ENCODE measurements at places on chromosomes 7 and 10. TPM values are rescaled to one million over a fixed set of nuclear protein-coding genes. Genes with fewer than 3 reads are reported as not detected.

ADCY1 gene
- not detected for total RNA-seq

KIAA1549 gene
- not detected for total RNA-seq

HMX3 gene
- total RNA-seq, result not detected

SVIL gene
- not detected for total RNA-seq

CTBP2 gene
- total RNA-seq, result 0.15 TPM

HTRA1 gene
- not detected for total RNA-seq

- no peak for DNase-seq
These were observed 285.1 kb upstream of the PHF14 start for GRCh38 chr7:10688544-10688943.

- DNase-seq, result no peak
These were observed 33.8 kb downstream of the SPAG6 start for GRCh38 chr10:22379059-22379458.

DNA sequence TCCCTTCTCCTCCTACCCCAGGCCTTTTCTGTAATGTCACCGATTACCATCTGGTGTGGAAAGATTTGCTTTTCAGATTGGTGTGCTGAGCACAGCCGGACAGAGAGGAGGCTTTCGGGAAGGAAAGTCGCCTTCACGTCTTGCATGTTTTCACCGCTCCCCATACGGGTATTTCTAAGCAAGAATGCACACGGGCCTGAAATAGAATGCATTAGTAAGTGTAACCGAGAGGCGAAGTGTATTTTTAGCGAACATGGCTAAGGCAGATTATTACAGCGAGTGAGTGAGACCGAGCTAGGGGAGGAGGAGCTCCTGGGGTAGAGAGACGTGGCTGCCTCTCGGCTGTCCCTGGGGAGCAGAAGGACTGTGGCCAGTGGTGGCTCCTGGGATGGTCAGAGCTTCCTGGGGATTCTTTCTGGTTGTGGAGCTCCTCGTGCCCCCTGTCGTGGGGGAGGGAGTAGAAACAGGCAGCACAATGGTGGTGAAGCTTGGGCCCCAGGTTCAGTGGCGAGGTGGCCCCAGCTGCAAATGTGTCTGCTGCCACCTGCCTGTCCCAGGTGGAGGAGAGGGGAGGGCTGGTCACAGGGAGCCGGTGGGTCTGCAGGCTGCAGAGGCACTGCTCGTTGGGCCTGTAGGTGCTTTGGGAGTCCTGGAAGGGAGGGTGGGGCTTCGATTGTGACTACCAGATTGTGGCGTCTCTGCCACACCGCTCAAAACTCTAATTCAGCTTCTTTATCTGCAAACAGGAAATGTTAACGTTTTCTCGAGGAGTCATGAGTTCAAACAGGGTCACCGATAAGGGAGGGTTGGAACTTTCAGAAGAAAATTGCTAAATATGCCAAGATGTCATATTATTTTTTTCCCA lies 135.8 kb downstream of the CAMK1D start:
- DNase-seq, result peak; percentile 43

DNA sequence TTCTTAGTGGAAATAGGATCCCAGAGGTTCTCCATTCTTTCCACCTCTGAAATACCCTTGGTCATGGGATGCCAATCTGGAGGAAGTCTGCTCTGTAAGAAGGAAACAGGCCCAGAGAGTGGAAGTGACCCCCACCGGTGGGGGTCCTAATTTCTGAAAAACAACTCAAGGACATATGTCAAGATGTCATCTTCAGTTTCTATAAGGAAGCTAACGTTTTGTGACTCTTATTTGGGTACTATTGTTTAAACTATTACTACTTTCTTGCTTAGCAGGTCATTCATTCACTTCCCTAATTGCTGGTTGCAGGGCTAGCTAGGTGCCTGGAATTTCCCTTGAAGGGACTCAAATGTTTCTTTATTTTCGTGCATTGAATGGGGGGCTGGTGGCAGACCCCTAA lies 1.9 kb upstream of the ZNF775 start:
- DNase-seq, result no peak

DNA sequence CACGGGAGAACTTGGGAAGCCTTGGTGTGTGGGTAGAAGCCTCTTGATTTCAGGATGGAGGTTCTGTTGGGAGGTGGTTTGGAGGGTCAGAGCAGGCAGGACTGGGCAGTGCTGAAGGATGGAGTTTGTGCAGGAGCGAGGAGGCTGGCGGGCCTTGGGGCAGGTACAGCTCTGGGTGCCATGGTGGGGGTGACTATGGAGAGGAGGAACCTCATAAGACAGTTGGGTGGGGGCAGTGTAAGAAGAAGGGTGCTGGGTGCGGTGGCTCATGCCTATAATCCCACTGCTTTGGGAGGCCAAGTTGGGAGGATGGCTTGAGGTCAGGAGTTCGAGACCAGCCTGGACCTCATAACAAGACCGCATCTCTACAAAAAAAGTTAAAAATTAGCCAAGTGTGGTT lies 54.7 kb upstream of the GTF2IRD1 start:
- DNase-seq, result no peak

- DNase-seq, result no peak
These were observed 13.7 kb downstream of the RHEB start for GRCh38 chr7:151505836-151506468.

DNA sequence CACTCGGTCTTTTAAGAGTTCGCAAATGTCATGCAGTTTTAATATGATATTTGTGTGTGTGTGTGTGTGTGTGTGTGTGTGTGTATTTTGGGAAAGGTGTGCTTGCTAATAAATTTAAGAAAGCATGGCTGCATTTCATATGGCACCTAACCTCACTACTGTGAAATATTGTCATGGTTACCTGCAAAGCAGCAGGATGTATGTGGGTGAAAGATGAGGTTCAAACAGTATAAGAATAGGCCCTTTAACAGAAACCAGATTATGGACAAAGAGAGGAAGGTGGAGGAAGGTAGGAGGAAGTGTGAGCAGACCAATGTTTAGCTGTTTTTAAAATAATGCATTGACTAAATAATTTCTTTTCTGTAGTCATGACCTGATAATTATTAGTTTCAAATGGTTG lies 73.5 kb upstream of the CACNA2D1 start:
- DNase-seq, result no peak

GRCh38 chr10:2445370-2445769 lies 622.0 kb upstream of the PFKP start:
- no peak for DNase-seq
